CD8-positive, alpha-beta memory T cell (primary cell): ENCODE measurements at places on chromosomes 6 and 20. TPM values are rescaled to one million over a fixed set of nuclear protein-coding genes. Genes with fewer than 3 reads are reported as not detected.

Gene C6orf52
- 7.4 TPM for total RNA-seq

Gene NRSN1
- not detected for total RNA-seq

Gene RIPPLY2
- total RNA-seq: not detected

Gene TP53TG5
- not detected for total RNA-seq

Gene PTCRA
- not detected for total RNA-seq

Gene ADGRF5
- total RNA-seq: not detected

Gene ATG5
- 44.5 TPM for total RNA-seq

Gene TSBP1
- not detected for total RNA-seq

Gene MOG
- total RNA-seq: not detected

DNA sequence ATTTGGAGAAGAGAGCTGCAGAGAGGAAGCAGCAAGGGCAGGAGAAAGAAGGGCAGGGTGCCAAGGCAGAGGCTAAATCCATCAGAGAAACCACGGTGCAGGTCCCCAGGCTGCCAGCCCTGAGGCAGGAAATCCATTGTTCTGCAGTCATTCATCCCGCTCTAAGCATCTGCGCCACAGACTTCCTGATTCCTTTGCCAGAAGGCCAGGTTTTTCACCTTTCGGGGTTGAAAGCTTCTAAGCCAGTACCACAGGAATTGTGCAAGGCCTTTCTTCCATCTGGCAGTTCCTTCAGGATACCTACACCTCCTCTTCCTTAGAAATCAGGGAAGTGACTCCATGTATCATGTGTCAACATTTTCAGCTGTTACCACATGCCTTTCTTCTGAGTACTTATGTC is 45.6 kb downstream of the ADGRF5 start:
- H3K27ac ChIP-seq: no peak overlapping the region
- DNase-seq: no peak
- H3K4me3 ChIP-seq: no peak overlapping the region
- no peaks in the 10 kb centered on the region for H3K36me3 ChIP-seq
- H3K27me3 ChIP-seq: no peaks in the 10 kb centered on the region

- no peak for DNase-seq
- H3K4me3 ChIP-seq: no peak overlapping the region
- no peaks in the 10 kb centered on the region for H3K4me1 ChIP-seq
- H3K36me3 ChIP-seq: no peaks in the 10 kb centered on the region
These were observed 24.8 kb upstream of the MYT1 start for GRCh38 chr20:64139199-64140060.

DNA sequence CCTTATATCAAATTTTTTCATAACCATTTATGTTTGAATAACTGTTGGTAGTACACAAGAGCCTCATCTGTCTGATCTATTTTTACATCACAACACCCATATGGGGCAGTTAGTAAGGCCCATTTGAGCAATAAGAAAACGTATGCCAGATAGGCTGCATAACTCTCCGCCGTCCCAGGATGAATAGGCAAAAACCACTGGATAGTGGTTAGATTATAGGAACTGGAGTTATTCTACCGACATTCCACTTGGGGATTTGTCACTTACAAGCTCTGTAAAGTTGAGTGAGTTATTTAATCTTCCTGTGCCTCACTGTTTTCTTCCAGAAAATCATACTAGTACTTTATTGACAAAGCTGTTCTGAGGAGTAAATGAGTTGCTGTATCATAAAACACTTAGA is 881.9 kb downstream of the QKI start:
- no peaks in the 10 kb centered on the region for H3K27me3 ChIP-seq
- H3K36me3 ChIP-seq: no peaks in the 10 kb centered on the region
- no peaks in the 10 kb centered on the region for H3K4me1 ChIP-seq

GRCh38 chr6:143634486-143634885 is 43.3 kb upstream of the PHACTR2 start:
- H3K27me3 ChIP-seq: no peaks in the 10 kb centered on the region
- H3K27ac ChIP-seq: no peak overlapping the region
- no peak overlapping the region for H3K4me3 ChIP-seq
- no peak for DNase-seq

DNA sequence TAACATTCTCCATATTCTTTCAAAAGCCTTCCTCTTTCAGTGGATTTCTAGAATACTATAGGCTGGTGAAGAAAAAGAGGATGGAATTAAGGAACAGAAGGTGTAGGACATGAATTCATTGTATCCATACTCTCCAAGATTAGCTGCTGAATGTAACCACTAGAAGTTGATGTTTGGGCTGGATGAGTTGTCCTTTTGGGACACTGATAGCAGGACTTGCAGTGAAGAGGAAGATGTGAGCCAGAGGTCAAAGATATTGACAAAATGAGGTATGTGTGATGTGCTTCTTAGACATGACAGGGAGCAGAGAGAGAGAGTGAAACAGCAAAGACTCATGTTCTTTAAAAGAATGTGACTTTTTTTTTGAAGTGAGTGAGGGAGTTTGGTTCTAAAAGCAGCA is 134.3 kb upstream of the MAN1A1 start:
- no peak for DNase-seq
- no peak overlapping the region for H3K4me3 ChIP-seq
- no peaks in the 10 kb centered on the region for H3K36me3 ChIP-seq
- H3K4me1 ChIP-seq: no peaks in the 10 kb centered on the region

DNA sequence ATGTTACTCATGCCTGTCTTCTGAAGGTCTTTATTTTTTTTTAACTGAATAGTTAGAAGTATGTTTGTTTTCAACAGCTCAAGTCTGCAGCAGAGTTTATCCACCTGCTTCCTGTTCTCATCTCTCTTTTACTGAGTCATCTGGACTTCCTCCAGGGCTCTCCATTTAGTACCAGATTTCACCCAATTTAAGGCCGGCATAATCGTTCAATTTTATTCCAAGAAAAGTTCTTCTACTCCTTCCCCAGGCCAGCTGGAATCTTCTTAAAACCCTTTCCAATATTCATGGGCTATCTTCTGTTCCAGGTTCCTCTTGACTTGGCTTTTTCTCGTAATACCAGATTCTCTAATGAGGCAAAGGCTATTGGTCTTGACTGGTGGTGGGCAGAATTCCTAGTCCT is 79.0 kb upstream of the LAMA2 start:
- no peak overlapping the region for H3K4me3 ChIP-seq
- H3K27me3 ChIP-seq: no peaks in the 10 kb centered on the region
- no peak for DNase-seq
- no peaks in the 10 kb centered on the region for H3K4me1 ChIP-seq
- H3K27ac ChIP-seq: no peak overlapping the region

- DNase-seq: peak; percentile 68
- no peaks in the 10 kb centered on the region for H3K36me3 ChIP-seq
- H3K27me3 ChIP-seq: no peaks in the 10 kb centered on the region
- no peak overlapping the region for H3K4me3 ChIP-seq
These were observed 6.8 kb upstream of the PI16 start for GRCh38 chr6:36947570-36948351.

DNA sequence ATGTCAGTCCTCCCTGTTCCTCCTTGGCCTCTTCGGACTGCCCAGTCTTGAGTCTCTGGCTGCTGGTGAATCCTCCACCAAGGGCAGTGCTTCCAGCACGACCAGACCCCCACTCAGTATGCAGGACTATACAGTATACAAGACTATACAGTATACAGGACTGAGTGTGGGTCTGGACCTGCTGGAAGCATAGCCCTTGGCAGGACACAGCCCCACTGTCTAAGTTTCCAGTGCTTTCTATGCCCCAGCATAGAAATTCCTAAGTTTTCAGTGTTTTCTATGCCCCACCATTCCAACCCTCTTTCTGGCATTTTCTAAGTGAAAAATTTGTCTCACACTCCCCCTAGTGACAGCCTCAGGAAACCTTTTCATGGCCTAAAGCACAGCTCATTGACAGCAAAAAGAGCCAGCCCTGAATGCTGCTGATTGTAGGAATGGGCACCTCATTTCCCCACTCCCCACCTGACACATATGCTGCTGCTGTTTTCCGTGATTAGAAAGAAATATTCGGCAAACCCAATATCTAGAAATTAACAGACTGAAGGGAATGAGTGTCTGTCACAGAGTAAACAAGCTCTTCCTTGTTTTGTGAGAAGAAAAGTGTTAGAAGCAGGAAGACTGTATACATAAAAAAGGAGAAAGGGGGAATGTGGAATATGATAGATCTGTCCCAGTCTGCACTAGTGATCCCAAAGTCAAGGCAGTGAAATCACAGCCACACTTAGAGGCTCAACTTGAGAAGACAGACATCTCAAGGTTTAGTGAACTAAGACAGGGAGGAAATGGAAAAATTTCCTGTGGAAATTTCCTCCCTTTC is 206.9 kb downstream of the IBTK start:
- no peaks in the 10 kb centered on the region for H3K4me1 ChIP-seq
- no peak overlapping the region for H3K4me3 ChIP-seq
- DNase-seq: no peak
- no peaks in the 10 kb centered on the region for H3K27me3 ChIP-seq
- no peaks in the 10 kb centered on the region for H3K36me3 ChIP-seq

GRCh38 chr6:25318589-25318988 is 39.4 kb downstream of the CARMIL1 start:
- no peaks in the 10 kb centered on the region for H3K4me1 ChIP-seq
- no peaks in the 10 kb centered on the region for H3K27me3 ChIP-seq
- no peak for DNase-seq

- no peak overlapping the region for H3K4me3 ChIP-seq
- DNase-seq: no peak
- no peaks in the 10 kb centered on the region for H3K36me3 ChIP-seq
- no peaks in the 10 kb centered on the region for H3K4me1 ChIP-seq
- no peaks in the 10 kb centered on the region for H3K27me3 ChIP-seq
- H3K27ac ChIP-seq: no peak overlapping the region
These were observed 81.5 kb downstream of the CEBPB start for GRCh38 chr20:50272030-50272723.

- no peaks in the 10 kb centered on the region for H3K27me3 ChIP-seq
- H3K36me3 ChIP-seq: no peaks in the 10 kb centered on the region
- H3K27ac ChIP-seq: no peak overlapping the region
- H3K4me1 ChIP-seq: no peaks in the 10 kb centered on the region
These were observed 25.5 kb upstream of the RAB23 start for GRCh38 chr6:57247603-57248002.

GRCh38 chr6:151341476-151342195 is 49.7 kb downstream of the ZBTB2 start:
- DNase-seq: no peak
- H3K4me1 ChIP-seq: no peaks in the 10 kb centered on the region
- H3K27me3 ChIP-seq: no peaks in the 10 kb centered on the region

DNA sequence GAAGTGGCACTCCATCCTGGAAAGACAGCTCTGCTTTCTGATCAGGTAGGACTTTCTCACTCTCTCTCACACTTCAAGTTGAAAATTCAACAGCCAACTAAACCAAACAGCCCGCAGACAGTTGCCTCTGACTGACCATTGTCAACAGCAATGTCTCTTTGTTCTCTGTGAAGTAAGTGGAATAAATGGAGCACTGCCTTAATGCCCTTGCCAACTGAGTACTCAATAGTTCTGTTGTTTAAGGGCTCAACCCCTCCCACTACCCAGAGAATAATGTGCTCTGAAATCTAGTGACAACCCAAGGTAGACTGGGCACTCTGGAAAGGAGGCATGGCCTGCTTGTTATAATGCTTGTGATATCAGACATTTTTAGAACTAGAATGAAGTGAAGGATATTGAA is 16.8 kb upstream of the BCLAF1 start:
- H3K4me3 ChIP-seq: no peak overlapping the region
- no peak overlapping the region for H3K27ac ChIP-seq
- no peaks in the 10 kb centered on the region for H3K36me3 ChIP-seq
- no peaks in the 10 kb centered on the region for H3K4me1 ChIP-seq
- H3K27me3 ChIP-seq: no peaks in the 10 kb centered on the region
- no peak for DNase-seq

DNA sequence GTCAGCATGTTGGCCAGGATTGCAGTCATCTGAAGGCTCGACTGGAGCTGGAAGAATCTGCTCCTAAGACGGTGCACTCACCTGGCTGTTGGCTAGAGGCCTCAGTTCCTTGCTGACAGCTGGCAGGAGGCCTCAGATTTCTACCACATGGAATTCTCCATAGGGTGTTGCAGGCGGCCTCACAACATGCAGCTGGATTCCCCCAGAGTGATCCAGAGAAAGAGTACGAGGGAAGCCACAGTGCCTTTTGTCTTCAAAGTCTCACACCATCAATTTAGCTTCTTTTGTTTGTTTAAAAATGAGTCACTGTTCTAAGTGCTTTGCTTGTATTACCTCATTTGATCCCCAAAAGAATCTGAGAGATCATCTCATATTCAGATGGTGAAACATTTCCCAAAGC is 65.5 kb upstream of the FYN start:
- no peaks in the 10 kb centered on the region for H3K27me3 ChIP-seq
- H3K4me3 ChIP-seq: no peak overlapping the region
- H3K36me3 ChIP-seq: no peaks in the 10 kb centered on the region

- no peak overlapping the region for H3K27ac ChIP-seq
- no peak overlapping the region for H3K4me3 ChIP-seq
- no peaks in the 10 kb centered on the region for H3K36me3 ChIP-seq
- no peaks in the 10 kb centered on the region for H3K27me3 ChIP-seq
- no peak for DNase-seq
These were observed 78.5 kb upstream of the HDAC2 start for GRCh38 chr6:114049367-114049966.

- H3K4me1 ChIP-seq: no peaks in the 10 kb centered on the region
- no peaks in the 10 kb centered on the region for H3K36me3 ChIP-seq
- no peaks in the 10 kb centered on the region for H3K27me3 ChIP-seq
These were observed 395.9 kb downstream of the SAMD5 start for GRCh38 chr6:147904416-147904815.

DNA sequence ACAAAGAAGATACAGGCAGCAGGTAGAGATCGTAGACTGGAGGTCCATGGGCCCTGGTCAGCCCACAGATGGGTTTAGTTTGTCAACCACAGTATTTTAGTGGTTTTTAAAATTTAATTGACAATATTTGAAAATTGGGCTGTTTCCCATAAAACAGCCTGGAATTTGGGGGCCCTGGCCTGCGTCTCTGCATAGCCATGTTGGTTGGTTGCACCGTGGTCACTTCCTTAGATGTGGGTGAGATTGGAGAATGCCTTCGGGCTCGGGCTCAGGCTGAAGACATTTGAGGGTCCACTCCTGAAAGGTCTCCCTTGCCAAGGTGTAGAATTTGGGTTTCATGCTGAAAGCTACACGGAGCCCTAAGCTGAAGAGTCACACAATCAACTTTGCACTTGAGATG is 7.7 kb downstream of the DUSP22 start:
- DNase-seq: no peak
- H3K27ac ChIP-seq: no peak overlapping the region
- H3K27me3 ChIP-seq: no peaks in the 10 kb centered on the region
- H3K36me3 ChIP-seq: no peaks in the 10 kb centered on the region
- H3K4me3 ChIP-seq: no peak overlapping the region
